ENCODE measurements at places on chromosomes 5 and 9.

DNA sequence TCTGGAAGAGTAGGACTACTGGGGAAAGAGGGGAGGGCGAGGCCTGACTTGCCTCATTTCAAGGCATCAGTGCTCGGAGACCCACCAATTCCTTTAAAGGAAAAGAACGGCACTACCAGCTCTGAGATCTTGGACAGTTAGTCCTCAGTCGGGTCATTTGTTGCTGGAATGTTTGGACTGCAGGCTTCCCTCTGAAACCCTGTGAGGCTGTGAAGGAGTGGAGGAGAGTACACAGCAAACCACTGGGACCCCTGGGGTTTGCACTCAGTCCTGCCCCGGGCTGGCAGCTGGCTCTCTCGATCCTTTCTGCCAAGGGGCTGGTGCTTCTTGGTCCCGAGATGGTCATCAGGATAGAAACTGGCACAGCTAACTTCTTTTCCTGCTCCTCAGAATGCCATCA lies 194.5 kb downstream of the TRIO start:
- no peak for DNase-seq

DNA sequence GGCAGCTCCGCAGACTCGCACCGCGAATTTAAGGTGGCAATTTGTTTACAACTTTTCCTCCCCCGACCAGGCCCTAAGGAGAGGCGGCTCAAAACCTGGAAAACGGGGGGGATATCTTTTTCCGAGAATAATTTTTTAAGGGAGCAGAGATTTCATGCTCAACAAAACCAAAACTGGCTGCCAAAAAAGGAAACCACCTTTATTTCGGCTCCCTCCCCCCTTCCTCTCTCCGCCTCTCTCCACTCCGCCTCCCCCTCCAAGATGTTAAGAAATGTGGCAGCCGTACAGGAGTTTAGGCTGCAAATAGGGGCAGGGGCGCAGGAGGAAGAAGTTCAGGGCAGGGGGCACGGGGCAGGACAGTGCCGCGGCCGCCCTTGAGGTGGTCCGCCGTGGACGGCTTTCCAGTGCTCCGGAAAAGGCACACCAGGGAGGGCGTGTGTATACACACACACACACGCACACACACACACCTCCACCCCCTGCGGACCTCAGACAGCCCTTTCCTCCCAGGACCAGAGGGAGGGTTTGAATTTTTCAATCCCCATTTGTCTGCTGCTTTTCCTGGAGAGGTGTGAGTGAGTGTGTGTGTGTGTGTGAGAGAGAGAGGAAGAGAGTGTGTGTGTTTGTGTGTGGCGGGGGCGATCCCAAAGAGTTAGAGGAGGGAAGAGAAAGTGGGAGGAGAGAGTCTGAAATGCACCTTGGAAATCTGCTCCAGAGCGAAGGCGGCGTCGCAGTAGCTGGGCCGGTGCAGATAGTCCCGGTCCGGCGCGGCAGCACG lies 9.1 kb downstream of the PTCH1 start:
- DNase-seq, result peak; percentile 45

DNA sequence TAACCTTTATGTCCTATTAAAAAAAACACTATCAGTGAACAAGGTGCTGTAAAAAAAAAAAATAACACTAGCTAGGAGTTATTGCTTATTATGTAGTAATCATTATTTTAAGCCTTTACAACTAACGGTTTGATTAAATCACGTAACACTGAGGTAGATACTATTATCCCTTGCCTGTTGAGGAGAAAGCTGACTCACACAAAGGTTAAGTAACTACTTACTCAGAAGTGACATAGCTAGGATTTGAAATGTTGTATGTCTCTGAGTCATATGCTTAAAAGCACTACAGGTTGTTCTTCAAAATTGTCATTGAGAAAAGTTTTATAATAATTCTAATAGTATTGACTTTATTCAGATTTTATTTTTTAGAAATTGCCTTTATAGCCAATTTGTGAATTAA lies 8.8 kb downstream of the TENT2 start:
- DNase-seq, result no peak

DNA sequence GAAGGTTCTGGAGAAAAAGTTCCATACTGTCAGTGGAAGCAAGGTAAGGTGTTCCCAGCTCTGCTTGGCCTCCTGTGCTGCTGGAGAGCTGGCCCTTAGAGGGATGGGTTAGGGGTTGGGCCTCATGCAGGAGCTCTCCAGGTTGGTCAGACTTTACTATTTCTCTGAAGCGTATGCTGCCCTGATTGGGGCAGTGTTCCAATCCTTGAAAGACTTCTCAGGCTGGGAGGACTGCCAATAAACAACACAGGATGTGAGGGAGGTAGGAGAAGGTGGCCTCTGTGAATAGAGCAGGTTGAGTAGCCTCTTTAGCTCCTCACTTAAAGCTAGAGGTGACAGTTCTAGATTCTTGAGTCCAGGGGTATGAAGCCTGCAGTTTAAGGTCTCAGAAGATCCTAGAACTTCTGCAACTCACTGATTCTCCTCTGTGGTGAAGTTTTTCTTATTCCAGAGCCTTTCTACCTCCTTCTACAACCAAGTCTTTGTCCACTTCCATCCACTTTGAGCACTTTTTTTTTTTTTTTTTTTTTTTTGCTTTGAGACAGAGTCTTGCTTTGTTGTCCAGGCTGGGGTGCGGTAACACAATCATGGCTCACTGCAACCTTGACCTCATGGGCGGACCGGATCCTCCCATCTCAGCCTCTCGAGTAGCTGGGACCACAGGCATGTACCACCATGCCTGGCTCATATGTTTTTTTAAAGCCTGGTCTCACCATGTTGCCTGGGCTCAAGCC lies 3.0 kb downstream of the HNRNPAB start:
- no peak for DNase-seq

DNA sequence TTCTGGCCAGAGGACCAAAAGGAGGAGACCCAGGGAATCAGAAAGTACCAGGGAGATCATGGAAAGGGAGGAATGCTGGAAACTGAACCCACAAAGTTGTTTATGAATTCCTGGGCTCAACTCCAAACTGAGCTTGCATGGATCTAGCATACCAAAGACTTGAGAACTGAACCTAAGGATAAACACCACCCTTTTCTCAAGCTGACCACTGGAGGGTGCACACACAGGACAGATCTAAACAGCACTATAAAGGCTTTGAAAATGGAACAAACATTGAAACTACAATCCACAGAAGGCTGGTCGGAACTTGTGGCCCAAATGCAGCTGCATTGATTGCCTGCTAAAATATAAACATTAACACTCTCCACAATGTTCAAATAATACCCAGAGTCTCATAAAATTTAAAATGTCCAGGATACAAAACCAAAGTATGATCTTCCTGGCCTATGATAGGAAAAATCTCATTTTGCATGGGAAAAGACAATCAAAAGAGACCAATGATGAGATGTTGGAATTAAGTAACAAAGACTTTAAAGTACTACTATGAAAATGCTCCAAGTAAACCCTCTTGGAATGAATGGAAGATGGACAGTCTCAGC lies 15.6 kb upstream of the IRF1 start:
- DNase-seq, result no peak

GRCh38 chr9:18611971-18612370 lies 138.0 kb downstream of the ADAMTSL1 start:
- no peak for DNase-seq

Data from natural killer cell (primary cell).